Stimulated activated CD8-positive, alpha-beta memory T cell treated with anti-CD3 and anti-CD28 coated beads, Interleukin-4, amount 100 ng/mL, for 1 hour (primary cell): ENCODE measurements at places on chromosomes 3 and 15.

- DNase-seq = no peak
These were observed 55.4 kb downstream of the ABHD2 start for GRCh38 chr15:89143503-89144162.

DNA sequence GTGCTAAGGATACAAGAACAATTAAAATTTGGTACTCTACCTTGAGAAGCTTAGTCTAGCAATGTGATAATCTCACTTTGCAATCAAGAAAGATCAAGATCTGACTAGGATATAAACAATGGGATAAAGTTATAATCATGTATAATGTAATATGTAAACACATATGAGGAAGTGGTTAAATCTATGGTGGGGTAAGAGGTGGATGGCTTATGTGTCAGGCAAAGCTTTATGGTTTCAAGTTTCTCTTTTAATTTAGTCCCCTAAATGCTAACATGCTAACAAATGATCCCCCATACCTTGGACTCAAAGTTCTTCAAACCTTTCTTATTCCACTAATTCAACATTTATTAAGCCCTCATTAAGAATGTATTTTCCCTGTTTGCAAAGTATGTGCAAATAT, 2.5 kb downstream of the RSL24D1 start:
- DNase-seq = no peak

DNA sequence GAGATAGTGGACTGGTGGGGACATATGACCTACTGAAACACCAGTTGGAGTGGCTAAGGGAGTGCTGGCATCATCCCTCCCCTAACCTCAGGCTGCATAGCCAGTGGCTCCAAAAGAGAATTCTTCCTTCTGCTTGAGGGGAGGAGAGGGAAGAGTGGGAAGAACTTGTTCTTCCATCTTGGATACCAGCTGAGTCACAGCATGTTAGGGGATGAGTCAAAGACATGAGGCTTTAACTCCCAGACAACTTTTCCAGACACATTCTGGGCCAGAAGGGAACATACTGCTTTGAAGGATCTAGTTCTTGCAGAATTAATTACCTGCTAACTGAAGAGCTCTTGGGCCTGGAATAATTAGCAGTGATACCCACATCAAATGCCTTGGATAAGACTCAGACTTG, 36.8 kb upstream of the PEX5L start:
- no peak for DNase-seq

DNA sequence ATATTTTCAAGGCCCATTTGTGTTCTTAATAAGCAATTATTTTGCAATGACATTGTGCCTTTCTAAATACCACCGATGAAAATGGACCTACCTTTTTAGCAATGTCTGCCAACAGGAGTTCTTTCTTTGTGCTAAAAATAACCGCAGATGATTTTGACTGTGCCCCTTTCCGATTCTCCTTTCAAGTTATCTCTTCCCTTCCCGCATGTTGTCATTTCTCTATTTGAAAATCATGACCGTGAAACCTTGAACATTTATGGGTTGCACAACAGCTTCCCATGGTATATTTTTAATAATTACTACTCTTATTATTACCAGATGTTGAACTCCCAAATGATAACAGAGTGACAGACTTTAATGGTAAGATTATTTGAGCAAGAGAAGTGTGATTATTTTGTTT, 10.3 kb upstream of the ETFA start:
- no peak for DNase-seq

DNA sequence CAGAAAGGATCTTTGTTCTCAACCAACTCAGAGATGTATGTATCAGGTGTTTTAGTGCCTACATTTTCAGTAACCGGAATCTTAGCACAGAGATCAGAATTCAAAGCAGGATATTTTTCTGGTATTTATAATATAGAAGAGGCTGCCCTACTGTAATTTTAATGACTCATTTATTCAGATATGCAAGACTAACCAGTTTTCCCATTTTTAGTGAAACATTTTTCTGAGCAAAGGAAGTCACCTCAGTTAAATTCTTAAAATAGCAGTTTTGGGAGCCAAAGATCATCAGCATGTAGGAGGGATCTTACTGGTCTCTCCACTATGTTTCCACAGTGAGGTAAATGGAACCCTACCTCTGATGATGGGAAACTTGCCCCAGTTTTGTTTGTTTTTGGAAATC, 42.0 kb downstream of the SRP14 start:
- no peak for DNase-seq

GRCh38 chr15:100715571-100716455, 113.4 kb downstream of the ASB7 start:
- DNase-seq = no peak

GRCh38 chr15:49313650-49314049, 109.4 kb upstream of the FGF7 start:
- DNase-seq = no peak

GRCh38 chr3:105811518-105812193, 57.2 kb downstream of the CBLB start:
- no peak for DNase-seq

GRCh38 chr3:53255423-53255774, 423 bp downstream of the TKT start:
- DNase-seq = no peak

GRCh38 chr3:197748597-197749314, 927 bp upstream of the FYTTD1 start:
- DNase-seq = no peak

DNA sequence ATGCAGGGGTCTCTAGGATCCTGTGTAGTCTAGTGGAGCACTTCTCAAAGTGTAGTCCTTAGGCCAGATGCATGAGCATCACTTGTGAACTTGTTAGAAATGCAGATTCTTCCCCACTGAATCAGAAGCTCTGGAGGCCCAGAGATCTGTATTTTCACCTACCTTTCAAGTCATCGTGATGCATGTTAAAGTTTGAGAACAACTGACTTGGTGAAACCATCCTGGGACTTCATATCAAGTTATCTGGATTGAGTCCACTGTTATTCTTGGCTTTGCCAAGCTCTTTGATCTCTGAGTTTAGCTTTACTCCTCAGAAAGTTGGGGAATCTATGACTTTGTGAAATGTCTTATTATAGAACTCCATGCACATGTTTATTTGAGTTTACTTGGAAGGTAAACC, 78.5 kb downstream of the ARNT2 start:
- DNase-seq = no peak

DNA sequence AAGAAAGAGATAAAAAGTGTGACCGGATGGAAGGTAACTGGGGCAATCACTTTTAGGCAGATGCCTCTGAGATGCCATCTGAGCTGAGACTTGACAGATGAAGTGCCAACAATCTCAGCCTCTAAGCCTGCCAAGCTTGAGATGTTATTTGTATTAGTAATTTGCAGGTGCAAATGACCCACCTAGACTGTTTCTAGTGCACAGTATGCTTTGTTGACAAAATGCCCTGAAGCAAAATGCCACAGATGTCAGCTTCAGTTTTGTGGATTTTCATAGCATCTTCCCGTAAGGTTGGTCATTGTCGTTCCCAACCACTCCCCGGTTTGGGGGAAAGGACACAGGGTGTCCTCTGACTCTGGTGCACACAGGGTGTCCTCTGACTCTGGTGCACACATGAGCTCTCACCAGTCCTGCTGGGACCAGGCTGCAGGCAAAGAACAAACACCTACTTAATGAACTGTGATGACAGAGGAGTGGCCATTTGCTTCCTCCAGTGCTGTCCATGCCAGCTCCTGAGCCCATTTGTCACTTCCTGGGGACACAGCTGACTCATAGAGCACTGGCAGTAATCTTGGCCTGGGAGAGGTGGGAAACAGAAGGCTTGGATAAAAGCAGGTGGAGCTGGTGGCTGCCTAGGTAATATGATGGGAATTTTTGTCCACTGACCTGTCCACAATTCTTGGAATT, 16.7 kb upstream of the PPP1R2 start:
- no peak for DNase-seq

GRCh38 chr3:104908761-104909160, 457.9 kb upstream of the ALCAM start:
- DNase-seq = no peak

DNA sequence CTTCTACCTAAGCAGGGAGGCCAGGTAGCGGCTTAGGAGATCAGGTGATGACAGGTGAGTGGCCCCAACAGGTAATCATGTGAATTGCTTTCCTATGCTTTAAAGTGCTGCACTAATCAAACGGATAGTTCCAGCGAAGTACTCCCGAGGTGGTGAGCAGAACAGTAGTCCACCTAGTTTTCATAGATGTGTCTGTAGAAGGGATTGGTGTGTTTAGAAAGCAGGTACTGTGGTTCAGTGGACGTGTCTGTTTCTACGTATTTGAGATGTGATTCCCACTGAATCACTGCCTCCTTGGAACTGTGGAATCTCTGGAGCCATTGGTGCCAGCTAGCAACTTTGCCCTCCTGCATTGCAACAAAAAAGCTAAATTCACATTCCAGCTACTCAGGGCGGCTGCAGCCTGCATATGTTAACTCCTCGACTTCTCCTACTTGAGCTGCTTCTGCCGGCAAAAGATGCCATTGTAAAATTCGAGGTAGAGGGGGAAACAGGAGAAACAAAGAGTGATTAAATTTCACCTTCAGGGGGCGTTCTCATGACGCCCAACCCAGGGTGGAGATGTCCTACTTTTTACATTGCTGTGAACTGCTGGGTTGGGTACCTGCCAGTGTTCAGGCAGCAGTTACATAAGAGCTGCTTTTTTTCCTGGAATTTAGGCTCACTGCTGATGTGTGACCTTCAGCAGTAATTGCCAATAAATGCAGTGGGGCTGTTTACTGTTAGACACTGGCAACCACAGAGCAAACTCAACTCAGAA, 227.3 kb downstream of the ITPR1 start:
- no peak for DNase-seq

GRCh38 chr3:69541711-69542088, 155.8 kb upstream of the FRMD4B start:
- DNase-seq = no peak
